ENCODE measurements at places on chromosomes 4 and X. TPM values are rescaled to one million over a fixed set of nuclear protein-coding genes. Genes with fewer than 3 reads are reported as not detected.

DNA sequence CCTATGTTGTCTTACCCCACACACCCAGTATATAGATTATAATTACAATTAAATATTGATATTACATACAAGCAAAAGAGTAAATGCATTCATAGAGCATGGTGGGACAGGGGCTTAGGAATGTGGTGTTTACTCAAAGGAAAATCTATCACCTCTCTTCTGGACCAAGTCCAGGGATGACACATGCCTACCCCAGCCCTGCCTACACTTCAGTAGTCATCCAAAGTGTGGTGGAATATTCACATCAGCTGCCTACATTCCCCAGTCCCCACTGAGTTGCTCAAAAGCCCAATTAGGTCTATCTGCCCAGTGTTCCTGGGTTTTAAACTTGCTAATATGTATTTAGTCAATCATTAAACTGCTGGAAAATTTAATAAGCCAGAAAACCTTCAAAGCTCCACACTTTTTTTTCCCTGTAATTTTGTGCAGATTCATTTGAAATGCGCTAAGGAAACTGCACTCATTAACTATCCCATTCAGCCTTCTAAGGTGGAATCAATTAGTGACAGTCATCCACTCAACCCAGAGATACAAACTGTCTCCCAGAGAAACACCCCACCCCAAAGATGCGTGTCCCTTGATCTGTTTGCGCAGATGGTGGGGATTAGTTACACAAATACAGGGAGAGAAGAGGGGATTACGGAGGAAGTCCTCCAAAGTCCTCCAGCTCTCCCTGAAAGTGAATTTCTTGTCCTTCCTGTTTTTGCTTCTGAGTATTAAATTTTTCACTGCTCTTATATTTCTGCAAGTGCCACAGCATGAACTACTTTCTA, 91.7 kb upstream of the KDR start:
- DNase-seq, result no peak

GRCh38 chrX:98194036-98194435, 1310.3 kb downstream of the RPA4 start:
- no peak for DNase-seq

GRCh38 chrX:49063715-49064114, 4.9 kb downstream of the CCDC120 start:
- no peak for DNase-seq

DNA sequence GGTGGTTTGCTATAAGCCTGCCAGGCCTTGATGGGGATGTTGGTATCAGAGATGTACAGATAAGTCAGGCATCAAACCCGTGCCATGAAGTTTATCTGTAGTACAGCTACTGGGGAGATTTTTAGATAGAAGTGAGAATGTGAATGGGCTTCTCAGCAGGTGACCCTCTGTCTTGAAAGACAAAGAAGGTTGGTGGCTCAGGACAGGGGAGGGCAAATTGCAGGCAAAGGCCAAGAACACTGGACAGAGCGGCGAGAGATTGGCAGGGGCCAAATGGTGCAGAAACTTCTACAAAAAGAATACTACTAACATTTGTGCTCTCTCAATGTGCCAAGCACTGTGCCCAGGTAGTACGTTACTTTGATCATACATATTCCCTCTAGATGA, 1.9 kb upstream of the PIM2 start:
- DNase-seq, result no peak

- DNase-seq, result no peak
These were observed 446.5 kb downstream of the SPRY1 start for GRCh38 chr4:123843137-123843536.

DNA sequence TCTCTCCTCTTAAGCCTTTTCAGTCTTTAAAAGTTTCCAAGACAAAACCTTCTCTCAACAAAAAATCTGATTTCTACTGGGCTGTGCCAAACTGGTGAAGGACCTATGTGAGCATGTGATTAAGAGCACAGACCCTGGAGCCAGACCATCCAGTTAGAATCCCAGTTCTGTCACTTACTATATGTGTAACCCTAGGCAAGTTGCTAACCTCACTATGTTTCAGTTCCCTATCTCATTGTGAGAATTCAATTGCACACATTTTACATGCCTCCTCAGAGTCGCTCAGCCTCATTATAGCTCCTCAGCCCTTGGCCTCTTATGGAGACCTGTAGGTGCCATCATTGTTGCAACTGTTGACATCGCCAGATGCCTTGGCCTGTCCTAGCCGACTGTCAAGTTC, 54.1 kb upstream of the VEGFD start:
- no peak for DNase-seq

CNGA1 gene
- 5.4 TPM for polyA plus RNA-seq

NLRP2B gene
- polyA plus RNA-seq, result not detected

DNA sequence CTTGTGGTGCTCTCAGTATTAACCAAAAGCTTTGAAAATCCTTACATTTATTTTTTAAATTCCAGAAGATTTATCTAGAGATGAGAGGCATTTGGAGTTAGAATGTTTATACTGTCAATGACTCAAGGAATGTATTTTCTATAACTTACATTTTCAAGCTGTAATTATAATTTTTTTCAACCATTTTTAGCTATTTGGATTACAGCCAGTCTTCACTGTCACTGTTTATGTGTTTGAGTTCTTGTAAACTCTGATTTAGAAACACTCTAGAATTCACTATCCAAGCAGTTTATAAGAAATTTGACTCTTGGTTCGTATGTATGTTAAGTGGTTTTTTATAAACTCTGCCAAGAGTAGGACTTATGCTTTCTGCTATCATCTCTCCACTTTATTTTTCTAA, 36.7 kb upstream of the GUCY1A1 start:
- DNase-seq, result peak; percentile 42

All from left renal pelvis (tissue), 4 donors.